ENCODE measurements at places on chromosomes 4 and X.

DNA sequence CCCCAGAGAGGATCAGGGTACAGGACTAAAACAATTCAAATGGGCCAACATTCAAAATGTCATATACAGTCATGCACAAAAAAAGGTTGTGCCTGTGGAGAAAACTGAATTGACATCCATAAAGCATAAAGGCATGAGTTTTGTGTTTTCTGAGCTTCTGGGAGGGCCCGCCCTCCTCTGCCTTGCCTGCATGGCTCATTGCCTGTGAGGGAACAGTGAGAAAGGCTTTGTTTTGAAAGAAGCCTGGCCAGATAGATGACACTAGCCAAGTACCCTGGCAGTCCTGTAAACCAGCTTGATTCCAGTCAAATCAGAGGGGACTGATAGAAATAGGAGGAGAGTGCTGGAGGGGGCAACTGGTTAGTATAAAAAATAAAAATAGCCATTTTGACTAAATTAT lies 194.3 kb downstream of the KIT start:
- DNase-seq = no peak

DNA sequence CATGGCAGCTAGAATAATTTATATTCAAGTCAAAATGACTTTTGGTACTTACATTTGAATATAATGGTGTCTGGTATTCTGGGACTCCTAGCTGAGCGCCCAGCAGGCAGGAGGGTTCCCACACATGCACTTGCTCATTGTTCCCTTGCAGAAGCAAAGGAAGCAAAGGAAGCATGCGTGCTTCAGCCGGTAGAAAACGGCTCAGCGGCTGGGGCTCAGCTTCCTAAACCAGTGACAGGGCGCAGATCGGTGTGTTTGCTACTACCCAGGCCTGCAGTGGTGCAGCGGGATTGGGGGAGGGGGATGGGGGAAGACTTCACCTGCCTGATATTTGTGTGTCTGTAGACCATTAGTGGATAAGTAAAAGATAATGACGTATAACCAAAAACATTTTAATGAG lies 978.3 kb upstream of the TENM3 start:
- DNase-seq = no peak

- DNase-seq = no peak
These were observed 19.4 kb upstream of the AFAP1 start for GRCh38 chr4:7959078-7959477.

- DNase-seq = no peak
These were observed 343.8 kb upstream of the CLNK start for GRCh38 chr4:11028334-11028733.

DNA sequence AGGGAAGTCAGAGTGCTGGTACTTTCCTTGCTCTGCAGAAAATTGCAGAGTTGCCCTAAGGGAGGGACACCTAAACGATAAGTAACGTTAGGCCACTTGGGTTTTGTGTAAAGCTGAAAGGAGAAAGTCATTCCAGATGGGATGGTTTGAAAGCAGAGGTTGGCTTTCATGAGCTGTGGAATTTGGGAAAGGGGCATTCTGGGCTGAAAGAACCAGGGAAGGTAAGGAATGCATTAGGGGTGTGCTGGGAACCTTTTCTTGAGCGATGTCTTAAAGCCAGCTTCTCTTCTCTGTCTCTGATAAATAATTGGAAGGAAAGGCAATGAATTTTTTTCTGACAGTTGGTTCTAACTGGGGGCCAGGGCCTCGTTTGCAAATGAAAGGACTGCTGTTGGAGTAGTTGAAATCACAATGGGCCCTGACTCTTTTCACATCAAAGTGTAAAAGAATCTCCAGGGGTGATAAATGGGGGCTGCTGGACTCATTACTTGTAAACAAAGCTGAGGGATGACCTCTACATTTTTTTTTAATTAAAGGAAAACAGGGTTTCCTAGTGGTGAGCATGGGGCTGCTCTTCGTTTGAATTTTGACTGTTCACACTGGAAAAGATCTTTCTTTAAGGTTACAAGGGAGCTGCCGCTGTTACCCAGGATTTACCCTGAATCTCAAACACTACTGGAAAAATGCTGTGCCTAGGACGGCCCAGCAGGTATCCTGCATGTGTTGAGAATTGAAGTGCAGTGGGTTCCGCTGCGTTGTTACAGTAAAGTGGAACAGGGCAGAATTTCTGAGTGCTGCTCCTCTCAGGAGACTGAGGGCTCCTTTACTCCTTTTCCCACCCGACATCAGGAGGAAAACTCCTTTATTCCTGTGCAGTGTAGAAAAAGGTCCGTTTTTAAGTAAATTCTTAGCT lies 25.0 kb downstream of the AFF1 start:
- DNase-seq = no peak

- DNase-seq = no peak
These were observed 170.0 kb downstream of the CENPC start for GRCh38 chr4:67375291-67375690.

Data from fibroblast of skin of right quadriceps (primary cell).